ENCODE measurements at places on chromosomes 11 and 22.

DNA sequence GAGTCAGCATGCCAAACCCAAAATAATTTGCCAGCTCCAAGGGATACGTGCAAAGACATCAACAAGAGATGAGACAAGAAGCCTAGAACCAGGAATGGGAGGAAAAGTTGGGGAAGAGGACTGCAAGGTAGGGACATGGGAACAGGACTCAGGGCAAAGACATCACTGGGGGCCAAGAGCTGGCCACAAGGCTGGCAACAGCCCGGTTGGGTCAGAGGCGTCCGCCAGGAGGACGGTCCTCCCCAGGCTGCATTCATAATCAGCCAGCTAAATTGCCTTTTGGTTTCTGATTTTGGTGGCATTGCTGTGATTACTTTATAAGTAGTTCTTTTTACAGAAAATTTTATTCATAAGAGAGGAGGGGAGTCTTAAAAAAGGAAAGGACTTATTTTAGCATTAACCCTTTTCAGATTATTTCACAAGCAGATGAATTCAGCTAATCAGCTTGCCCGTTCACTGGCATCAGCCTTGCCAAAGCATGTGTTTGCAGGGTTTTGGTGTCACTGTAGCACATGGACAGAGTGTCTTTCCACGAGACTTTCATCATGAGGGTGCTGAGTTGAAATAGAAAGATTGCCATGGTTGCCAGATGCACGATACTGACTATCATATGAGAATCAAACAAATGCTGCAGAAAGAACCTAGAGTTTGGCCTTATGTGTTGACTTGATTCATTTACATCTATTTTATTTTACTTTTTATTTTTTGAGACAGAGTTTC, 23.2 kb upstream of the NAV2 start:
- no peak for DNase-seq

DNA sequence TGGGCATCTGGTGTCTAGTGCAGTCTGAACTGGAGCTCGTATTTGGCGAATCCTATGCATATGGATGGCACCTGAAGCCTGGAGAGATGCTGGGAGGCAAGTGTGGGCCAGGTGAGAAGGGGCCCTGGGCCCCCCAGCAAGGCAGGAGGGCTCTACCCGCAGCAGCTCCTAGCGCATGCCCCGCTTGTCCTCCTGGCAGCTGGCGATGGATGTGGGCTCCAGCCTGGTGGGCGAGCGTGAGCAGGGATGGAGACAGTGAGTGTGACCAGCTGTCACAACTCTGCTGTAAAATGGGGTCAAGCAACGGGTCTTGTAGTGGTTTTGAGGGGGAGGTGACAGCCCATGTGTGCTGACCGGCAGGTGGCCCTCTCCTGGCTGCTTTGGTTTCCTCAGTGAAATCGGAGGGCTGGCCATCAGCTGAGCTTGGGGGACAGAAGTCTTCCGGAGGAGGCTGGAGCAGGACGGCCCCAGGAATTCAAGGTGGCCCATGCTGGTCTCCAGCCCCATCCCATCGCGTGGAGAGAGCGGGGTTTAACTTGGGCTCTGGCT, 12.0 kb downstream of the FRMD8 start:
- no peak for DNase-seq

DNA sequence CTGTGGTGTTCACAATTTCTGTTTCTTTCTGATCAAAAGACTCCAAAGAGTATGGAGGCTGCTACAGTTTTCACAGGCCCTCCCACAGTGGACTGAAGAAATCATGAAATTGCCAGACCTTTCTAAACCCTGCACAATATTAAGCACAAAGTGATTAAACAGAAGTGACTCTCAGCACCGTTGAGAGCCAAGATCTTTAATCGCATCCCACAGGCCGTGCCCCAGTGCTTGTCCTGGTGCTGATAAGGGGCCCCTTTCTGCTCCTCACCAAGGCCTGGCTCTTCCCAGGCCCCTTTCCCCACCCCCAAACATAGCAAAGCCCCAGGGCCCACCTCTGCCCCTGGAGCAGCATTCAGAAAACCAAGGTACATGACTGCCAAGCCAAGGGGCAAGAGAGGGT, 57.4 kb upstream of the BMAL1 start:
- DNase-seq: no peak

DNA sequence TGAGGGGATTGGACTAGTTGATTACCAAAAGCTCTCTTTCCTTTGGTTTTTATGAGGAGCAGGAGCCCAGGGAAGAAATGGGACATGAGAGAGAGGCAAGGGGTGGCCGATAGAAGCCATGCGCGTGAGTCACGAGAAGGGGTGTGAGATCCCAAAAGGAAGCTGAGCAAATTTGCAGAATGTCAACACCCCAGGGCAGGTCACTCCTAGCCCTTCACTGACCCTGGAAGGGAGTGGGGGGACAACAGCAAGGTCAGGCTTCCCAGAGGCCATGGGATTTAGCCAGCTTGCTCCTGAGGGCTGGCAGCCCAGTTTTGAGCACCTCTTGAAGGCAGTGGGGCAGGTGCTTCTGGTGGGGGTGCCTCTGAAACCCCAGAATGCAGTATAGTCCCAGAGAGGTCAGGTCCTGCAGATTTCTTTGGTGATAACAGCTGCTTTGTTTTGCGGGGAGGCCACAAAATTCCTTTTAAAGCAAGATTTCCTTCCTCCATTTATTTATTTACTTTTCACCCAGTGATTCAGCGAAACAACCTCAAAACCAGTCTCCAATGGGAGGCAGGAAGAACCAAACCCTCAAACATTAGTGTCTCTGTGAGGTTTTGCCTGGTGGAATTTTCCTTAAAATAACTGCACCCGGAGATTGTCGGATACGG, 40.1 kb upstream of the TIMP3 start:
- DNase-seq: no peak

GRCh38 chr11:37391615-37392014, 793.6 kb upstream of the RAG2 start:
- no peak for DNase-seq

DNA sequence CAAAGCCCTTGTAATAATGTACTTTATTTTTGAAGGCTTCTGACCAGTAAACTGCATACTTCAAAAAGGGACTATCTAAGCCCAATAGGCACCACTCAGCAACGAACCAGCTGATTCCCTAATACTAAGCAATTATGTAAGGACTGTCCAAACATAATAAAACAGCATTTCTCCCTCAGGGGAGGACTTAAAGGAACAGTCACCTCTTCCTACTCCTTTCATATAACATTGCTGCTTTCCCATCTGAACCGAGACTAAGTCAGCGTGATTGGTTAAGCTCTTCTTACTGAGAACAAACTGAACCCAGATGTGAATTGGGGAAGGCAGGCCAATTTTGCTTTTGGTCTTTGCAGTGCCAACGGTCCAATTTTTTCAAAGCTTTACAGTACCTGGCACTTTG, 420.0 kb downstream of the METTL15 start:
- no peak for DNase-seq

- no peak for DNase-seq
These were observed 8.0 kb upstream of the MS4A10 start for GRCh38 chr11:60777106-60777505.

GRCh38 chr11:76649851-76650372, 20.6 kb downstream of the LRRC32 start:
- DNase-seq: no peak

DNA sequence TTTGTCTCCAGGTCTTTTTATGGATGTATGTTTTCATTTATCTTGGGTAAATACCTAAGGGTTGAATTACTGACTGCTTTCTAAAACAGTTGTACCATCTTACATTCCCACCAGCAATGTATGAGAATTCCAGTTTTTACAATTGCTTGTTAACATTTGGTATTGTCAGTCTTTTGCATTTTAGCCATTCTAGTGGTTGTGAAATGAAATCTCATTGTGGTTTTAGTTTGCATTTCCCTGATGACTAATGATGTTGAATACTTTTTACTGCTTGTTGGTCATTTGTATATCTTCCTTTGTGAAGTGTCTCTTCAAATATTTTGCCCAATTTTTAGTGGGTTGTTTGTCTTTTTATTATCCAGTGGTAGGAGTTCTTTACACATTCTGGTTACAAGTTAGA, 92.8 kb downstream of the ARFGAP2 start:
- no peak for DNase-seq

- no peak for DNase-seq
These were observed 117.2 kb downstream of the MICAL3 start for GRCh38 chr22:17906978-17907747.

- DNase-seq: no peak
These were observed 115.0 kb downstream of the TMPRSS5 start for GRCh38 chr11:113591117-113591516.

DNA sequence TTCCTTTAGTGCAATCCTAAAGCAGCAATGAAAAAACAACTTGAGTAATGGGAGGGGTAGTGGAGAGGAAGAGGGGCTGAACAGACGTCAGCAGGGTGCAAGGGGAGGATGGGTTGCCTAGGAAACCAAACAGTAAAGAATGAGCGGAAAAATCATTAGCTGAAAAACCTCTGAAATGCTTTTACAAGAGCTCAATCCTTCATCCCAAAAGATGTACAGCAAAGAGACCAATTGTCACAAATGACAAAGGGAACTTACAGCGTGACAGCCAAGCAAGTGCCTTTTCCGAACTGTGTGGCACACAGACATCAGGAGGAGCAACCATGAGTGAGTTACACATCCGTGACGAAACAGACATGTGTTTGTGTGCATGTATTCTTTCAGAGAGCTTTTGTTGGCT, 104.6 kb downstream of the SIK3 start:
- no peak for DNase-seq

DNA sequence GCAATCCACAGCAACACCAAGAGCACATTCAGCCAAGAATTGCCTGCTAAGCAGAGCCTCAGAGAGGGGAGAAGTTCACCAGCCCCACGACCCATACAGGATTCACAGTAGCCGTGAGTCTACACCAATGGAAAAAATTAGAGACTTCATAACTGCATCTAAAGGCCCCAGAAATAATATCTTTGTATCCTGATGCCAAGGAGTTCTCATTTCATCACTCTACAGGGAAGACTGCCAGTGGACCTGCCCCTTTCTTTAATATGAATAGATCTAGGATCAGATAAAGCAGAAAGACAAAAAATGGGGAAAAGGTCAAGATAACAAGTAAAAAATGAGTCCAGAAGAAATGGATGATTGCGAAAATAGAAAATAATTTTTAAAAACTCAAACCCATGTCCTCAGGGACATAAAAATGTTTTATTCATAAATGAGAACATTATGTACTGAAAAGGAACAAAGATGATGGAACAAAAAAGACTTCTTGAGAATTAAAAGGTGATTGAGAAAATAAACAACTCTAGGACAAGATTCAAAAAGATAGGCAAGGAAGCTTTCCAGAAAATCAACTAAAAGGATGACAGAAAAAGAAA, 9.5 kb downstream of the APOL3 start:
- DNase-seq: no peak

- DNase-seq: no peak
These were observed 11.2 kb downstream of the PEX26 start for GRCh38 chr22:18088825-18089568.

DNA sequence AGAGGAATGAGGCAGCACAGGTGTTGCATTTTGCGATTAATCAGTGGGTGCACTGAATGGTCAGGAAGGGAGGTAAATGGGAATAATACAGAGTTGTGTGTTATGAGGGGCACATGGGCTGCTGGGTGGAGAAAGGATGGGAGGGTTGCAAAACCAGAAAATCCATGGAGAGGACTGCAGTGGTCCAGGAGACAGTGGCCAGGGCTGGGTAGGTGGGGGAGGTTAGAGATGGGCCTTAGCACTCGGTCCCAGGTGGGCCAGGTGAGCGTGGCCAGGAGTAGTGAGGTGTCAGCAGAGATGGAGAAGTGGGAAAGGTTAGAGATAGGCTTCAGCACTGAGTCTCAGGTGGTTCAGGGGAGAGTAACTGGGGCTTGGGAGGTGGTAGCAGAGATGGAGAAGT, 399.1 kb upstream of the LARGE1 start:
- no peak for DNase-seq

DNA sequence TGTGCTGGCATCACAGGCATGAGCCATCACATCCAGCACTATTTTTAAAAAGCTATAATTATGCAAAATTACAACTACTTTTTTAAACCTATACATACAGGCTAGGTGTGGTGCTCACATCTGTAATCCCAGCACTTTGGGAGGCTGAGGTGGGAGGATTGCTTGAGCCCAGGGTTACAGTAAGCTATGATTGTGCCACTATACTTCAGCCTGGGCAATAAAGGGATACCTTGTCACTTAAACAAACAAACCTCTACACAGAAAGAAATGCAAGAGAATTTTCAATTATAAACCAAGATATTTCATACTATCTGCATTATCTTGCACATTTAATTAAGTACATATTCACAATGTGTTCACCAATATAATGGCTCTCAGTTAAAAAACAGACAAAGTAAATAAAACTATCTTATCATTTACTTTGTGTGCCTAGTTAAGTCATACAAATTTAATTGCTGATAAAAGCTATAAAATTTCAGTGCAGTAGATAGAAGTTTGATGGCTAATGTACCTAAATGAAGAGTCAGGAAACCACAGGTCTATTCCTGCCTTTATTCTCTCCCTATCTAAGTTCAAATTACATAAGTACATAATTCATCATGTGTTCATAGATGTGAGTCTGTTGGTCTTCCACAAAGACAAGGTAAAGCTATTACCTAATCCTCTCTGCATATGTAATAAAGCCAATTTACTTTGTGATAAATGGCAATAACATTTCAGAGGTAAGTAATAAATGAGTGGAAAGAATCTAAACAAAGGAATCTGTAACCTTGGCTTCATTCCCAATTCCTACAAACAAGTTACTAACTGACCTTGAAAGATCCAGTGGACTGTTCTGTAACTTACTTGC, 9.0 kb upstream of the RDX start:
- DNase-seq: no peak

DNA sequence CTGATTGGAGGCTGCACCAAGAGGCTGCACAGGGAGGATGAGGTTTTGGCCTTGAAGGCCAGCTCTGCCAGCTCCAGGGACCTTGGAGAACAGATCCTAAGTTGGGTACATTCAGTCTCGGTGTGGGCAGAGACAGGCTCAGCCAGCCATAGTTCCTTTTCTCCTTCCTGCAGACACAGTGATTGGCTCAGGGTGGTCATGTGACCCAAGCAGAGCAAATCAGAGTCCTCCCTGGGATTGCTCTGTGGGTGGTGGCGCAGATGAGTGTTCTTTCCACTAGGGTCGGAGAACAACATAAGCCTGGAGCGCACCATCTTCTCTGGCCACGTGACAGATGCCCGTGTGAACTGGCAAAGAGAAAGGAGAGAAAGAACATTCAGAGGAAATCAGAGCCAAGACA, 47.1 kb upstream of the CCND1 start:
- DNase-seq: no peak
